Pancreas (tissue), 10 donors: ENCODE measurements at places on chromosomes 7 and 10. TPM values are rescaled to one million over a fixed set of nuclear protein-coding genes. Genes with fewer than 3 reads are reported as not detected.

GRCh38 chr7:131051304-131051703 lies 276.4 kb upstream of the MKLN1 start:
- no peaks in the 10 kb centered on the region for H3K27me3 ChIP-seq
- H3K4me3 ChIP-seq, result no peak overlapping the region
- DNase-seq, result no peak

GRCh38 chr10:29857843-29858701 lies 201.3 kb downstream of the JCAD start:
- H3K4me1 ChIP-seq, result no peaks in the 10 kb centered on the region
- no peaks in the 10 kb centered on the region for H3K27me3 ChIP-seq
- no peak overlapping the region for H3K4me3 ChIP-seq
- H3K27ac ChIP-seq, result no peak overlapping the region

GRCh38 chr7:24038993-24039392 lies 245.0 kb upstream of the NPY start:
- no peaks in the 10 kb centered on the region for H3K27me3 ChIP-seq
- no peaks in the 10 kb centered on the region for H3K4me1 ChIP-seq
- no peaks in the 10 kb centered on the region for H3K36me3 ChIP-seq
- H3K4me3 ChIP-seq, result no peak overlapping the region
- H3K27ac ChIP-seq, result no peak overlapping the region
- no peak for DNase-seq

DNA sequence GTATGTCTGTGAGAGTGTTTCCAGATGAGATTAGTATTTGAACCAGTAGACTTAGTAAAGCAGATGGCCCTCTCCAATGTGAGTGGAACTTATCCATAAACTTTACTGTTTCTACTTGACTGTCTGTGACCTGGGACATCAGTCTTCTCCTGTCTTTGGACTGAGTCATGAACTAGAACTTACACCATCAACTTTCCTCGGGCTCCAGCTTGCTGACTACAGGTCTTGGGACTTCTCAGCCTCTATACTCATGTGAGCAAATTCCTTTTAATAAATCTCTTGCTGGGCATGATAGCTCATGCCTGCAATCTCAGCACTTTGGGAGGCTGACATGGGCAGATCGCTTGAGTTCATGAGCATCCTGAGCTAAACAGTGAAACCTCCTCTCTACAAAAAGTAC lies 25.7 kb upstream of the WAPL start:
- H3K27ac ChIP-seq, result no peak overlapping the region
- no peaks in the 10 kb centered on the region for H3K36me3 ChIP-seq
- H3K4me3 ChIP-seq, result no peak overlapping the region

DNA sequence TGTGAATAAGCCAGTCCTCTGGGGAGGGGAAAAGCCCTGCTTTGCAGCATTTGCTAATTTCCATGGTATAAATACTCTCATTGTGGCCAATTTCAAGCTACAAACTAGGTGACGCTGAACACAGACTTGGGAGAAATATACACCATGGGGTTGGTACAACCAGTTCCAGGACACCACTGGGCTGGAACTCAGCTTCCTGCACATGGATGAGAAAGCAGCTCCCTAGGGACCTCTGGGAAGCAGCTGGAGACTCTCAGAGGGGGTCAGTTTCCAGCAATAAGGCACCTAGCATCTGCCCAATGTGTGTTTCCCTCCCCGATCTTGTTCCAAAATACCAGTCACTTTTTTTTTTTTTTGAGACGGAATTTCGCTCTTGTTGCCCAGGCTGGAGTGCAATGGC lies 56.8 kb upstream of the WDR11 start:
- no peak for DNase-seq
- no peak overlapping the region for H3K4me3 ChIP-seq
- no peaks in the 10 kb centered on the region for H3K36me3 ChIP-seq
- H3K27ac ChIP-seq, result no peak overlapping the region
- no peaks in the 10 kb centered on the region for H3K4me1 ChIP-seq

- DNase-seq, result no peak
- H3K4me1 ChIP-seq, result no peaks in the 10 kb centered on the region
- no peak overlapping the region for H3K27ac ChIP-seq
- H3K4me3 ChIP-seq, result no peak overlapping the region
- H3K27me3 ChIP-seq, result no peaks in the 10 kb centered on the region
- no peaks in the 10 kb centered on the region for H3K36me3 ChIP-seq
Measured at GRCh38 chr7:90337106-90337505, 9.4 kb upstream of the GTPBP10 start.

GRCh38 chr10:58435297-58435985 lies 50.2 kb downstream of the TFAM start:
- no peak for DNase-seq
- H3K4me1 ChIP-seq, result no peaks in the 10 kb centered on the region
- H3K27ac ChIP-seq, result peak overlapping the region; percentile 28
- no peaks in the 10 kb centered on the region for H3K36me3 ChIP-seq

DNA sequence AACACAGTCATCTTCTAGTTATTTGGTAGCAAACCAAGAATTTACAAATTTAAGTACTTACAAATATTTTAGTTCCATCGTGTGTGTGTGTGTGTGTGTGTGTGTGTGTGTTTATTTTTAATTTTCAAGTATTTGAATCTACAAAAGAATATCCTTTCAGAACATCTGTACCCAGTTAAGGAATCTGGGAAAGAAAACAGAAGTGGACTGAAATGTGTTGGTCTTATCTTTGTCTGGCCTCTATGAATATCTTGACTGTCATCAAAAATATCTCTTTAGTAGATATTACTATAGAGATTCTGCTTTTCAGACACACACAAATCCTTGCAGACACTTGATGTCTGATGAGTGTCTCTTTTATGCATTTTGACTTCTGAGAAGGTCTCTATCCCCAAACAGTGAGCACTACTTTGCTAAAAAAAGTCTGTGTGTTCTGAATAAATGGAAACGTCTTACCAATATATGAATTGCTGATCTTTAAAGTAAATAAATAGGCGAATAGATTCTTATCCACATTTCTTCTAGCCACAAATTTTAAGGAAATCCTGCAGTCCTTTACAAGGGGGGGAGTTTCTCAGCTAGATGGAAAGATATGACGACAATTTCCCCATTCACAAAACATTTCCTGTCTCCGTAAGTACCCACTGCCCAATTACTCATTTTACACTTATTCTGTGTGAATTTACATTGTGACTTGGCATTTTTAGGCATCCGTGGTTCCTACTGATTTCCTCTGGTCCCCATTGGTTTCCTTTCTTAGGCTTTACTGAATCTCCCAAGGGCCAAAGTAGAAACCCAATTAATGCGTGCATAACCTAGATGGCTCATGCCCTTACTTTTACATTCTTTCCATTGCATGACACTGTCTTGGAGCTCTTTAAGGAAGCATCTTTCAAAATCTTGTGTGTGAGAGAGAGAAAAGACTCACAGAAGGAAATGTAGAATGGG lies 36.0 kb downstream of the NRCAM start:
- DNase-seq, result no peak
- no peaks in the 10 kb centered on the region for H3K36me3 ChIP-seq
- H3K4me3 ChIP-seq, result no peak overlapping the region
- no peaks in the 10 kb centered on the region for H3K27me3 ChIP-seq
- peaks cover 4% of the 10 kb centered on the region for H3K4me1 ChIP-seq
- H3K27ac ChIP-seq, result no peak overlapping the region

DNA sequence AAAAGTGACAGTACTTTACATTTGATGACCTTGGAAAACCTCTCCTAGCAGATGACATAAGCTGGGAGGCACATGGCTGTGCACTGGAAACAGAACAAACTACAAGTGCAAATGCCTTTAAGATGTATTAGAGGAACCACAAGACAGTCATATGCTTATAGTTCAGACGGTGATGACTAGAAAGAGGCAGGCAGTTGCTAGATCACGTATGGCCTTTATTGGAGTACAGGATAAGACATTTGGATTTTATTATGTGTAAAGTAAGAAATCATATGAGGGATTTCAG lies 290.0 kb downstream of the SORCS1 start:
- no peak for DNase-seq
- H3K4me1 ChIP-seq, result no peaks in the 10 kb centered on the region
- H3K36me3 ChIP-seq, result no peaks in the 10 kb centered on the region
- H3K4me3 ChIP-seq, result no peak overlapping the region
- H3K27me3 ChIP-seq, result no peaks in the 10 kb centered on the region
- H3K27ac ChIP-seq, result no peak overlapping the region

DNA sequence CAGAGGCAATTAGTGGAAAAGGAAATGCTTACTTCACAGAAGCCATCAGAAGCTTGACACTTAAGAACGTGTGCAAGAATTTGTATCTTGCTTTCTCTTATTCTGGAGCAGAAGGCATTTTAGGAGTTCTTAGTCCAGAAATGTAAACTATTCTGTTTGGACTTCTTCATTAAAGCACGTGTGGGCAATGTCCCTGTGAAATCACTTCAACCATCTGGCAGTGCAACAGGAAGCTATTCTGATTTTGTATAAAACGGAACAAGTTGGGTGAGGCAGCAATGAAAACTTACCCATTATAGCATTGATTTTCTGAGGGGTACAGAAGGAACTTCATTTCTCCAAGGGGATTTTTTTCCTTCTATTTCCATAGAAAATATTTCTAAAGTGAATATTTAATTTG lies 21.3 kb upstream of the ARHGAP21 start:
- H3K36me3 ChIP-seq, result no peaks in the 10 kb centered on the region
- no peaks in the 10 kb centered on the region for H3K27me3 ChIP-seq
- no peak for DNase-seq
- no peak overlapping the region for H3K4me3 ChIP-seq
- H3K4me1 ChIP-seq, result no peaks in the 10 kb centered on the region

DNA sequence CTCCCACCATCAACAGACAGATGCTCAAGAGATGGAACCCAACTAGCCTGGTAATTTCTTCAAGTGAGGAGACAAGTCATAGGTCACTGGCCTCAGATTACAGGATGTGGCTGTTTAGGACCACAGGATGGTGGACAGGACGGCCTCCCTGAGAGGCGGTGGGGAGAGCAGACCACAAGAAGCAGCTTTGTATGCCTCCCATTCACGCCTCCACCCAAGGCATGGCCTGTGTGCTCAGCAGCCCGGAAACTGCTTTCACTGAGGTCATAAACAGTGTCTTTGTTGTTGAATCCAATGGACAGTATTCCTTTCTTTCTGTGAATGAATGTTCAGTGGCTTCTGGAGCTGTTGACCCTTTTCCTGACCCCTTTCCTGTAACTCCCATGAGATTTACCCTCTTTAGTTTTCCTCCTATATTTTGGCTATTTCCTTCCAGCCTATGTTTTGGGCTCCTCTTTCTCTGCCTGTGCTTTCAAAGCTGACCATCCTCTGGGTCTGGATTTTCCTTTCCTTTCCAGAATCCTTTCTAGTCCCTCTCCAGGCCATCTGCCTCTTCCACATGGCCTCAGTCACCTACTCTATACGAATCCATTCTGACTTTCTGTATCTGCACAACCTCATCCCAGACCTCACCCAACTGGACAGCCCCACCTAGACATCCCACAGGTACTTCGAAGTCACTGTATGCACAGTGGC lies 32.4 kb upstream of the INPP5F start:
- H3K27me3 ChIP-seq, result no peaks in the 10 kb centered on the region
- H3K4me1 ChIP-seq, result no peaks in the 10 kb centered on the region
- H3K4me3 ChIP-seq, result no peak overlapping the region
- DNase-seq, result no peak

- no peak for DNase-seq
- H3K27ac ChIP-seq, result no peak overlapping the region
- no peaks in the 10 kb centered on the region for H3K27me3 ChIP-seq
- no peaks in the 10 kb centered on the region for H3K36me3 ChIP-seq
- H3K4me3 ChIP-seq, result no peak overlapping the region
- H3K4me1 ChIP-seq, result no peaks in the 10 kb centered on the region
Measured at GRCh38 chr10:119502209-119502608, 40.3 kb downstream of the RGS10 start.

DNA sequence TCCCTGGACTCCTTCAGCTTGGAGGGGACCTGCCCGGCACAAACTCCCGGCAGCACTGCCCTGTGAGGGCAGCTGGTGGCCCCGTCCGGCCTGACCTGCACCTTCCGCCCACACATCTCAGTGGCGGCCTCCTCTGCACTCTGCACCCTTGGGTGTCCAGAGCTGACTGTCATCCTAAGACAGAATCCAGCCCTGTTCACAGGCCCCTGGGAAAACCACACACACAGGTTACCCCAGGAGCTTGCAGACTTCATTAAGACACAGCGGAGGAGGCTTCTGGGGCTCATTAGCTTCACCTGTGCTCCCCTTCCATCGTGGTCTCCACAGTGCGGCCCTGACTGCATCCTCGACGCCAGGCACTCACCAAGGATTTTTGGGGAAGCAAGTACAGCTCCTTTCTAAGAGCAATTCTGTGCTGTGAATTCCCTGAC lies 51.5 kb upstream of the SHH start:
- no peaks in the 10 kb centered on the region for H3K4me1 ChIP-seq
- no peak overlapping the region for H3K27ac ChIP-seq
- H3K27me3 ChIP-seq, result no peaks in the 10 kb centered on the region
- H3K36me3 ChIP-seq, result no peaks in the 10 kb centered on the region
- no peak for DNase-seq

- DNase-seq, result no peak
- no peaks in the 10 kb centered on the region for H3K27me3 ChIP-seq
- H3K27ac ChIP-seq, result no peak overlapping the region
- no peaks in the 10 kb centered on the region for H3K4me1 ChIP-seq
Measured at GRCh38 chr7:100372256-100372655, 1.0 kb upstream of the PILRA start.

- no peak overlapping the region for H3K4me3 ChIP-seq
- H3K36me3 ChIP-seq, result no peaks in the 10 kb centered on the region
- DNase-seq, result no peak
- no peaks in the 10 kb centered on the region for H3K27me3 ChIP-seq
Measured at GRCh38 chr7:147048864-147049263, 932.3 kb downstream of the CNTNAP2 start.

DNA sequence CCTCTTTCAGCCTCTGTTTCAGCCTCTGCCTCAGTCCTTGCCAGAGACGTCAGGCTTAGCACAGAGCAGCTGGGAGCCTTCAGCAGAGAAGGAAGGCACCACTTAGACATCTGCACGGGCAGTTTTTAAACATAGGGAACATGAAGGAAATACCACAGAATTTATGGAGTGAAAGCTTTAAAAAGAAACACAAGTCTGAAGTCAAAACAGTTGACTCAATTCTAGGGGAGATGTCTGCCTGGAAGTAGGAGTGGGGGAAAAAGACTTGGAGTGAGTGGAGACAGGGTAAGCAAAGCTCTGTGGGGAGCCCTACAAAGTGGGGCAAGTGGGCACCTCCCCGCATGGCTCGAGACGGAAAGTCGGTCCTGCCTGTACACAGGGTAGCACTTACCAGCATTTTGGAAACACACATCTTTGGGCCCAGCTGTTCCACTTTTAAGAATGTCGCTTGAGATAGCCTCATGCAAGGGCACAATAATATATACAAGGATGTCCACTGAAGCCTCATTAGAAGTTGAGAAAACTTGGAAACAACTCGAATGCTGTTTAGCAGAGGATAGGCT lies 5.0 kb upstream of the TBXAS1 start:
- no peaks in the 10 kb centered on the region for H3K27me3 ChIP-seq
- H3K4me3 ChIP-seq, result no peak overlapping the region
- H3K36me3 ChIP-seq, result no peaks in the 10 kb centered on the region
- H3K27ac ChIP-seq, result no peak overlapping the region
- DNase-seq, result no peak
- no peaks in the 10 kb centered on the region for H3K4me1 ChIP-seq

AS3MT gene
- polyA plus RNA-seq, result 11.4 TPM

SPDYE2B gene
- not detected for polyA plus RNA-seq

MLXIPL gene
- polyA plus RNA-seq, result 146 TPM

PDE6C gene
- polyA plus RNA-seq, result not detected

NOC3L gene
- polyA plus RNA-seq, result 4.4 TPM

CCL26 gene
- 0.47 TPM for polyA plus RNA-seq
